ENCODE measurements at places on chromosomes 2 and 18.

DNA sequence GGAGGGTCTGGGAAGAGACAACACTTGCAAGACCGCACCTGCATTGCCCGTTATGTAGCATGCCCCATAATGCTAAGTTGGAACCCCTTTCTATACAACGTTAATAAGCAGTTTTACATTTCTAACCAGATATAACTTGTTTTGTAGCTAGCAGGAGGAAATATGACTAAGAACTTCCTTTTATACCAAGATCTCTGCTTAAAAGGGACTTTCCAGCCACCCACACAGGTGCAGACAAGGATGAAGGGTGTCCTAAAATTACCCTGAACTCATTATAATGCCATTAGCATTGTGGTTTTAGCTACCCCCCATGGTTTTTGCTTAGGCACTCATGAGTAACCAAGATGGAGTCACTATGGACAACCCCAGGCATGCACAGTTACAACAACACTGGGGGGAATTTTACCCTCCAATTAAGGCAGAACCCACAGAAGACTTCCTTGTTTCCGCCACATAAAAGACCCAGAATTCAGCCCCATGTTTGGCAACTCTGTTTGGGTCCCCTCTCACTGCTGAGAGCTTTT is 362.8 kb downstream of the CBLN2 start:
- no peak for DNase-seq

GRCh38 chr2:138763971-138764370 is 16.2 kb downstream of the NXPH2 start:
- no peak for DNase-seq

GRCh38 chr2:232890896-232891601 is 21.0 kb downstream of the SNORC start:
- no peak for DNase-seq

GRCh38 chr2:196066291-196067087 is 2.1 kb downstream of the DNAH7 start:
- no peak for DNase-seq

- no peak for DNase-seq
Observed at GRCh38 chr18:48959921-48960920, 9.5 kb upstream of the SMAD7 start.

Data from HS-5 (cell line).